ENCODE measurements at places on chromosomes 7 and 10.

DNA sequence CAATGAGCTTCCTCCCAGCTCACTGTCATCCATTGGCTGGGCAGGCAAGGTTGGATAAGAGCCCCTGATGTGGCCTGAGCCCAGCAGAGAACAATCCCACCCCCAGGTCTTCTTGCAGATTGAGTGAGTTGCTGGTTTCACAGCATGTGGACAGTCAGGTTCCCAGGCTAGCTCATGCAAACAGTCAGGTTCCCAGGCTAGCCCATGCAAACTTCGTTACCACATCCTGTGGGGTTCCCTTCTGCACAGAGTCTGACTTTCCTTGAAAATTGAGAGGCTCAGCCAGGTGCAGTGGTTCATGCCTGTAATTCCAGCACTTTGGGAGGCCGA, 67.1 kb downstream of the TMEM130 start:
- no peak for DNase-seq

- DNase-seq: no peak
Observed at GRCh38 chr10:107206833-107207232, 42.3 kb upstream of the SORCS1 start.

GRCh38 chr10:71060476-71061426, 151.6 kb upstream of the UNC5B start:
- DNase-seq: no peak

GRCh38 chr10:64726466-64726865, 1205.3 kb downstream of the REEP3 start:
- no peak for DNase-seq

DNA sequence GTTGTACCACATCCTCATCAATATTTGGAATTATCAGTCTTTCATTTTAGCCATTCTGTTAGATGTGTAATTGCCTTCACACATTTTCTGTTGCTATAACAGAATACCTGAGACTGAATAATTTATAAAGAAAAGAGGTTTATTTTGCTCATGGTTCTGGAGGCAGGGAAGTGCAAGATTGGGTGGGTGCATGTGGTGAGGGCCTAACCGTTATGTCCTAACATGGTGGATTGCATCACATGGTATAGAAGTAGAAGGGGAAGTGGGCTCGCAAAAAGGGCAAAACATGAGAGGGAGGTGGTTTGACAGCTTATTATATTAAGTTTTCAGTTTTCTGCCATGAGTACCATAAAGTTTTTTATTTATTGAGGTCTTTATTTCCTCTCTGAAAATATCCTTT, 452.0 kb downstream of the ARL4A start:
- no peak for DNase-seq

DNA sequence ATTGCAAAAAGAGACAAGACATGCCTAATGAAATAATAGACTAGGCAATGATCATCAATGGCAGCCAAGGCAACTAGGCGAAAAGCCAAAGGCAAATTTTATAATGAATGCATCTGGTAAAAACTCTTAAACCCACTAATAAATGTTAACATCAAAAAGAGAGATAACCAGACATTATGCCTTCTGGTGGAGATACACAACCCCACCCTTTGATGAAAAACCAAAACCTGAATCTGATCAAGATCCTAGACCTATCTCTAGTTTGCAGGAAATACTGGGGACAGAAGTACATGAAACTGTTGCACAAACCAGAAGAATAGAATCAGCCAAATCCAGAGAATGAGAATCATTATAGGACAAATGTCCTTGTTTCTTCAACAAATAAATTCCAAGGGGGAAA, 22.0 kb upstream of the GSAP start:
- no peak for DNase-seq

DNA sequence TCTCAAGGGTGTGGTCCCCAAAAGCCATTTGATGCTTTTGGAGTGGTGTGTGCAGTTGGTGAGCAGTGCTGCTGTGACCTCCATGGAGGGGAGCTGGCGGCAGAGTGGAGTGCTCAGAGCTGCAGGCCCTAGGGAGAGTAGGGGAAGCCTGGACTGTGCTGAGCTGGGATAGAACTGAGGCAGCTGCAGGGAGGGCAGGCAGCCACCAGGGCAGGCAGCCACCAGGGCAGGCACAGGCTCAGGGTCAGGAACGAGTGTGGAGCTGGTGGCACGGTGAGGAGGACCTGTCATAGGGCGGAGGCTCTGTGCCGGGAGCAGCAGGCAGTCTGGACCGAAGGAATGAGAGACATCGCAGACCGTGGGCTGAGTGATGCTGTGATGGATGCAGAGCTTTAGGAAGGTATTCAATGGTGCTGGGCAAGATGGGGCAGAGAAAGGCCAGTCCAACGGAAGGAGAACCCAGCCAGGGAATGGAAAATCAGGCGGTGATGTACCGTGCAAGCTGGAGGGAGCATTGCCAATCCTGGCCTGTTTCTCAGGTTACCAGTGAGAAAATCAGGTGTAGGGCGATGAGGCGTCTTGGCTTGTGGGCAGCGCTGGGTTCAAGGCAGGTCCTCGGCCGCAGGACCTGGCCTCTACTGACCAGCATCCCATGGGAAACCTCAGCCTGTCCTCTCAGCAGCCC, 152.6 kb downstream of the CAMK1D start:
- no peak for DNase-seq

- no peak for DNase-seq
Observed at GRCh38 chr10:26485150-26485941, 47.2 kb downstream of the APBB1IP start.
